ENCODE measurements at places on chromosomes 1 and 21.

GRCh38 chr21:33780631-33781030 is 135.0 kb downstream of the ATP5PO start:
- DNase-seq: no peak

- no peak for DNase-seq
Observed at GRCh38 chr1:172843444-172843843, 184.5 kb downstream of the FASLG start.

DNA sequence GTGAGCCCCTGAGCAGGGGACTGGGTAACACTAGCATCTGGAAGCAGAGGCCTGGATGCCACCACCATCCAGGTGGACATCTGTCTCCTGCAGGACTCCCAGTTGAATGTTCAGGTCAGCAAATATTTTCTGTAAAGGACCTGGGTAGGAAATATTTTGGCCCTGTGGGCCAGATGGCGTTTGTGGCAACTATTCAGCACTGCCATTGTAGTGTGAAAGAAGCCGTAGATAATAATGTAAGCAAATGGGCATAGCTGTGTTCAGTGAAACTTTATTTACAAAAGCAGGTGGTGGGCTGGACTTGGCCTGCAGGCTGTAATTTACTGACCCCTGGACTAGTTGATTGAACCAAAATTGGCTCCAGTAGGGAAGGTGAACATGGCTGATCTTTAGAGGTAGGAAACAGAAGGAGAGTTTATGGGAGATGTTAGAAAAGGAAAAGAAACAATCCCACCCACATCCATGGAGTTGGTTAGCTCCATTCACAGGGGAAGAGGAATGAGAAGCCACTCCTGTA is 20.0 kb upstream of the CD101 start:
- DNase-seq: no peak

DNA sequence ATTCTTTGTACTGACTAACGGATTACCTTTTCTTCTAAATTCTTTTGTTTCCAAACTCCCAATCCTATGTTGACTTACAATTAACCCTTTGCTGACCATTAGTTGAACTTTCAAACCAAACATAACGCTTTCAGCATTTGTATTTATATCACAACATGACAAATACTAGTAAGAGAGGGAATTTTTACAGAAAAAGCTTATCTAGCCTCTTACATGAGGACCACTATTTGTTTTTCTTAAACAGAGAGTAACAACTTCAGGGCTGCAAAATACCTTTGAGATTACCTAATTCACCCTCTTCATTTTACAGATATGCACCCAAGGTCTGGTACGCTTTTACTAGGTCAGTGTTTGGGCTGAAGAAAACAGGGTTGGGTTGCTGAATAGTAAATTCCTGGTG is 45.0 kb upstream of the CXADR start:
- no peak for DNase-seq

DNA sequence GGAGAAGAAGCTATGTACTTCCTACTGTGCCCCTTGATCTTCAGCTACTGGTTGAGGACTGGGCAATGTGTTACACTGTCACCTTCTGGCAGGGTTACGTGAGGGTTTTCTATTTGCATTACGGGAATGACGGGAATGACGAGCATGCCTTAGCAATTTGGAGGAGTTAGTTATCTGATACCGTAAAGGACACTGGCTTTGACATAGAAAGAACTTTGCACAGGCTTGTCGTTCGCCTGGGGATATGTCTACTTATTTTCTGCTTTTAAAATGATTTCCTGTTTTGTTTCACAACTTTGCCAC is 19.8 kb upstream of the ACBD6 start:
- no peak for DNase-seq

- no peak for DNase-seq
Observed at GRCh38 chr1:195979646-195980045, 628.6 kb downstream of the KCNT2 start.

GRCh38 chr1:218123968-218124367 is 161.1 kb upstream of the RRP15 start:
- DNase-seq: no peak

- DNase-seq: no peak
Observed at GRCh38 chr1:40927781-40928180, 51.7 kb upstream of the CTPS1 start.

DNA sequence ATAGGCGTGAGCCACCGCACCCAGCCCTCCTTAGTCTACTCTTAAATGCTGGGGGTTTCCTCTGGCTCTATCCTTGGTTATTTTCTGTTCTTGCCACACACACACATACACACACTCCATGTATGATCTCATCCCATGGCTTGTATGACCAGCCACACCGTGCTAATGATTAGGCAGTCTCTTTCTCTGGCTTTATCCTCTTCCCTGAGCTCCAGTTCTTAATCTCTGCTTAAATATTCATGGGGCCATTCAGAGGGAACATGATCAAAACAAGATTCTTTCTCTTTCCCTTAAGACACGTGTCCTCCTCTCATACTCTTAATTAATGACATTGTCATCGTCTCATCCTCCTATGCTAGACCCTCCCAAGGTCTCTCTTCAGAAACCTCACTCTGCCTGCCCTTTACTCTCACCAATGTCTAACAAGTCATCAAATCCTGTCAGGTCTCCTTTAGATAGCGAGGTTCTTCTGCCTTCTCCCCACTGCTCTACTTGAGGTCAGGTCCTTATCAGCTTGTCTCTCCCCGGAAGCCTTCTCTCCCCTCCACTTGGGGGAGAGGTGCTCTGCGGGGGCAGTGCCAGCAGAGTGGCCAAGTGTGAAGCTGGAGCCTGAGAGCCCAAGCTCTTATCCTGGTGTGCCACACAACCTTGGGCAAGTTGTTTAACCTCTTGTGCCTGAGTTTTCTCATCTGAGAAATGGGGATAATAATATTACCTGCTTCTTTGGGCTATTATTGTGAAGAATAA is 83.0 kb upstream of the GNG12 start:
- DNase-seq: no peak

GRCh38 chr1:90831910-90832309 is 114.8 kb upstream of the BARHL2 start:
- DNase-seq: no peak

DNA sequence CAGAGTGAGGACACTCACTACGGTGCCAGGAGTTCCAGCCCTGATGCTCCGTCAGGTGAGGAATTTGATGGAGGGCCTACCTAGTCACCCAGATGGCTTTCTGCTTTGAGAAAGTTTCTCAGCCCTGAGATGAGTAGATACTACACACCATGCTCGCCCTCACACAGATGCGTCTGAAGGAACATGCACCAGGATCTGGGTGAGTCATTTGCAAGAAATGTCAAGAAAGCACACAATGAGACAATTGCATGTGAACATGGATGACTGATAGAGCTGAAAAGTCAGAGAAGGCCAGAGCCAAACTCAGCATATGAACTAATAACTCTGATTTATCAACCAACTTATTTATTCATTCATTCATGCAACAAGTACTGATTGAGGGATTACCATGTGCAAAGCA is 483.9 kb downstream of the OMA1 start:
- DNase-seq: no peak

GRCh38 chr1:191870490-191870889 is 287.8 kb upstream of the RGS18 start:
- no peak for DNase-seq

- no peak for DNase-seq
Observed at GRCh38 chr21:27326301-27326700, 359.4 kb upstream of the ADAMTS5 start.

- DNase-seq: no peak
Observed at GRCh38 chr1:9720785-9721605, 69.5 kb downstream of the PIK3CD start.

- DNase-seq: no peak
Observed at GRCh38 chr1:23741609-23742008, 1.7 kb upstream of the ELOA start.

- no peak for DNase-seq
Observed at GRCh38 chr1:26072305-26072704, 4.9 kb upstream of the TRIM63 start.

- DNase-seq: no peak
Observed at GRCh38 chr1:79711001-79711431, 704.5 kb upstream of the ADGRL4 start.

GRCh38 chr1:10958614-10959013 is 53.8 kb upstream of the TARDBP start:
- DNase-seq: no peak
